H1 (cell line): ENCODE measurements at places on chromosomes 12 and 14.

DNA sequence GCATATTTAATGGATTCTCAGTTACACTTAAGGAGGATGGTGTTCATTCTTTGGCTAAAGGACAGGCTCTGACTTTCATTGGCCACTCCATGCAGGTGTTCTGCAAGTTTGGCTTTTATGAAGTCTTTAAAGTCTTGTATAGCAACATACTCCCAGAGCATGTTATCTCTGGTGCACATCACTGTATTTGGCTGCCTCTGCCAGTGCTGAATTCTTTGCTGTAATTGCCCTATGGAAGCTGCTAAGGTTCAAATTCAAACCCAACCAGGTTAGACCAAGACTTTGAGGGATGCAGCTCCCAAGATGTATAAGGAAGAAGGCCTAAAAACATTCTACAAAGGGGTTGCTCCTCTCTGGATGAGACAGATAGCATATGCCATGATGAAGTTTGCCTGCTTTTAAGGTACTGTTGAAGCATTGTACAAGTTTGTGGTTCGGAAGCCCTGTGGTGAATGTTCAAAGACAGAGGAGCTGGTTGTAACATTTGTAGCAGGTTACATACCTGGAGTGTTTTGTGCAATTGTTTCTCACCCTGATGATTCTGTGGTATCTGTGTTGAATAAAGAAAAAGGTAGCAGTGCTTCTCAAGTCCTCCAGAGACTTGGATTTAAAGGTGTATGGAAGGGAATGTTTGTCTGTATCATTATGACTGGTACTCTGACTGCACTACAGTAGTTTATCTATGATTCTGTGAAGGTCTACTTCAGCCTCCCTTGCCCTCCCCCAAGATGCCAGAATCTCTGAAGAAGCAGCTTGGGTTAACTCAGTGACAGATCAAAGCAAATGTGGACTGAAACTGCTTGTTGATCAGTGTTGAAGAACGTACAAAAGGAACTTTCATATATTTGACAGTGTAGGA lies 19.4 kb downstream of the TMEM116 start:
- no peak for DNase-seq

- DNase-seq = no peak
Measured at GRCh38 chr14:35682802-35683201, 126.3 kb downstream of the RALGAPA1 start.

DNA sequence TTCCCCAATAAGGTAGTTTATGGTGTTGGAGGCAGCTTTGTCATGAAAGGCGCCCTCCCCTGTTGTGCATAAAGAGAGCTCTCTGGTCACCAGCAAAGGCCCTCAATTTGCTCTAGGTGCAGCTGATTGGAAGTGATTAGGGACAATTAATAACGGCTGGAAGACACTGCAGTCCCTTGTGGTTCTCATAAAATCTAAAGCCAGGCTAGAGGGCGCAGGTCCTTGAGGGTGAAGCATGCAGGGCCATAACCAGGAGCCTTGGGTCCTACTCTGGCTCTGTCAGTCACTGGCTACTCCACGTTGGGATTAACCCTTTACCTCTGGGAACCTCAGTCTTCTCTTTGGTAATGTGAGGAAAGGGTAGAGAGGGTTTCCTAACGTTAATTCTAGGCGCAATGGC lies 1.9 kb downstream of the DAAM1 start:
- DNase-seq = no peak

DNA sequence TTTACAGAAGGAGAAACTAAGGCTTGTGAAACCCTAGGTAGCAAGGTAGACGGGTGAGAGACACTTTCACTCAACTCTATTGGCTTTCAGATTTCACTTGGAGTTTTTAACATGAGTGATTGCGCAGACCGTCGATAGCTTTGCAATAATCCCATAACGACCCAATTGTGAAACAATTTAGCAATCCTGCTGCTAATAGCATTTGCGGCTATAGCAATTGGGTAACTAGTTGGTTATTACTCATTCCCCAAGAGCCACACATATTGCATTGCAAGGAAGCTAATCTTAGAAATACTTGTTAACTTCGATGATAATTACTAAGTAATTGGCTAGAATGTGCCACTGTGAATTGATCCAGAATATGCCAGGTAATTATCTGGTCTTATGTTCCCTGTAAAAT lies 159.9 kb upstream of the NOS1 start:
- no peak for DNase-seq

DNA sequence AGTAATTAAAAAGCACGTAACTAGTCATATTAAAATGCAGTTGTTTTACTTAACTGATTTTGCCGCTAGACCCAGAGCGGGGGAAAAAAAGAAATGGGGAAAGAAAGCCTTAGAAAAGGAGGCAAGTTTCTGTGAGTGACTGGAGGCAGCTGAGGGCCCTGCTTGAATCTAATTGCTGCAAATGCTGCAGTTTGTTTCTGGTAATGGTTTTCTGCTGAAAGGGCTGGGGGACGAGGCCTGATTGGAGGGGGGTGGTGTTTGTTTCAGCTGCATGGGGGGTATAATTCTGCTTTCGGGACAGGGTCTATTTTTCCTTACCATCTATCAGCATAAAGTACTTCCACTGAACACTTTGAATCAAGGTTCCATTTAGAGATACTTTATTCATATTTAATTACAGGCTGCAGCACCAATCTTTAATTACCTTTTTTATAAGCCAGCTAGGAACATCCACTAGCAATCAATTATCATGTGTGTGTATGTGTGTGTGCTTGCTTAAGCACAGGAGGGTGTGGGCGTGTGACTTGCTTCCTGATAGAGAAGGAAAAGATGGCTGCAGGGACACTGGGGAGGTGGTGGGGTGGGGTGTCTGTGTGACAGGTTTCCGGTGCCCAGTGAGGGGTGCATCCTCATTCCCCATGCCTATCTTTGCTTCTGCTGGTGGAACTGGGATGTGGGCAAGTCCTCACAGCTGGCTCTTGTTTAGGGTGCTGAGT lies 83.4 kb downstream of the ADCK1 start:
- DNase-seq = no peak

- DNase-seq = no peak
Measured at GRCh38 chr12:79615596-79616560, 74.9 kb downstream of the PAWR start.

GRCh38 chr14:88289996-88290395 lies 33.1 kb downstream of the KCNK10 start:
- DNase-seq = no peak

GRCh38 chr14:61113561-61114225 lies 132.6 kb downstream of the SLC38A6 start:
- DNase-seq = no peak

DNA sequence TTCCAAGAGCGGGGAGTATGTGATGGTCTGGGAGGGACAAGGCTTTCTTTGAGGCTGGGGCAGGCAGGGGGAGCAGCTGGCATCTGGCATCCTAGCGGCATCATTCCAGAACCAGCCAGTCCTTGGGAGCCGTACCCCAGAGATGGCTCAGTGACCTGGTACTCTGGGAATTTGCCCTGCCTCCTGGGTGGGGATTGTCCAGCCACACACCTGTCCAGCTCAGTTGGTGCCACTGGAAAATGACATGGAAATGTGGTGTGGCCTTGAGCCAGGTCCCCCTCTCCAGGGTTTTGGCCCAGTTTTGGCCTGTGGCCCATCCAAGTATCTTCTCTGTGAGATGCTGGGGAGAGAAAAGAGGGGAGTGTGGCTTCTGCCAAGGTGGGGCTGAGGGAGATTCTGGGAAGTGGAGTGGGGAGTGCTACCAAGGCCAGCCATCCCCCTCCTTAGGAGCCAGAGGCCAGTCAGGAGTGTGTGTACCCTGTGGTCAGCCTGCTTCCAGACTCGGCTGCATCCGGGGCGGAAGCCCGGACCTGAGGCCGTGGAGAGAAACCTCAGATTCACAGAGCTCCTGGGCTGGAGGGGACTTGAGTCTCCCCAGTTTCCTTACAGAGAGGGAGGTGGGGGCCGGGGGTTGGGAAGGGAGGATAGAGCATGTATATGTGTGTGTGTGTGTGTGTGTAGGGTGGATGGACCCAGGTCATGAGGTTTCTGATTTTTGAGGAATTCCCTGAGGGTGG lies 14.7 kb upstream of the KRT80 start:
- DNase-seq = no peak

DNA sequence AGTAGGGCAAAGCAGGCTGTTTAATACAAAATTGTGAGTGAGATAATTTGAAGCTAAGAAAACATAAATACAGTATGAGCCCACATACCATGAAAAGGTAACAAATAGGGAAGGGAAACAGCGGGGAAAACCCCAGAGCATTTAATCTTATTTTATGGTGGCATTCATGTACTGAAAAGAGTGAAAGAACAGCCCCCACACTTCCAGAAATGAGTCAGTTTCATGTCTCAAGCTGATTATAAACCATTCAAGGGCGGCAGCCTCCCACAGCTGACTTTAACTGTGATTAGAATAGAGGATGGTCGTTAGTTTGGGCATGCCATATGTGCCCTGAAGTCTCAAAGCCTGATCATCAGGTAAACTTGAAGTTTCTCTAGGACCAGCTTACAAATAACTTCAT lies 64.5 kb downstream of the FOXG1 start:
- no peak for DNase-seq

DNA sequence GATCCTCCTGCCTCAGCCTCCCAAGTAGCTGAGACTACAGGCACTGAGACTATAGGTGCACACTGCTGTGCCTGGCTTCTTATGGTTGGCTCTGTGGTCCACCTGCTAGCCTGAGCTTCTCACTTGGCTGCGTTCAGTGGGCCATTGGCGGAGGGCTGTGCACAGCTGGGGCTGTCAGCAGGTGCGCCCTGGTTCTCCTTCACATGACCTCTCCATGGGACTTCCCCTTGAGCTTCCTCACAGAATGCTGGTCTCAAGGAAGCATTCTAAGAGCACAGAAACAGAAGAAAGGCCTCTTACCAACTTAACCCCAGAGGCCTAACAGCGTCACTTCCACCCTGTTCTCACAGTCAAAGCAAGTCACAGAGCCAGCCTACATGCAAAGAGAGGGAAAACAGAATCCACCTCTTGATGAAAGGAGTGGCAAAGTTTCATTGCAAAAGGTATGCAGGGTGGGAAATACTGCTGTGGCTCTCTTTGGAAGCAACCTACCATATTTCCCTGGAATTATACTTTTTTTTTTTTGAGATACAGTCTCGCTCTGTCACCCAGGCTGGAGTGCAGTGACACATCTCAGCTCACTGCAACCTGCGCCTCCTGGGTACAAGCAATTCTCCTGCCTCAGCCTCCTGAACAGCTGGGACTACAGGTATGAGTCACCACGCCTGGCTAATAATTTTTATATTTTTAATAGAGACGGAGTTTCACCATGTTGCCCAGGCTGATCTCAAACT lies 9.3 kb downstream of the RILPL2 start:
- DNase-seq = no peak

DNA sequence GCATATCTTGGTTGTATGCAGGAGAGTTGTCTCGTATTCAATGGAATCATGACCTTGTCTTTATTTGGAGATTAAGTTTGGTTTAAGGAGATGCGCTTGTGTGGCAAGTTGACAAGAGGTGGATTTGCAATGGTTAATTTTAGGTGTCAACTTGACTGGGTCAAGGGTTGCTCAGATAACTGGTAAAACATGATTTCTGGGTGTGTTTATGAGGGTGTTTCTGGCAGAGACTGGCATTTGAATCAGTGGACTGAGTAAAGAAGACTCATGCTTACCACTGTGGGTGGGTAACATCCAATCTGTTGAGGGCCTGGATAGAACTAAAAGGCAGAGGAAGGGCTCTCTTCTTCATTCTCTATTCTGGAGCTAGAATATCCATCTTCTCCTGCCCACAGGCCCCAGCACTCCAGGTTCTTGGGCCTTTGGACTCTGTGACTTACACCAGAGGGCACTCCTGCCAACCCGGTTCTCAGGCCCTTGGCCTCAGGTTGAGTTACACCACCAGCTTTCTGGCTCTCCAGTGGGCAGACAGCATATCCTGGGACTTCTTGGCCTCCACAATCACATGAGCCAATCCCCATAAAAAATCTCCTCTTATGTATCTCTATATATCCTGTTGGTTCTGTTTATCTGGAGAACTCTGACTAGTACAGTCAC lies 141.5 kb upstream of the ARID2 start:
- no peak for DNase-seq

DNA sequence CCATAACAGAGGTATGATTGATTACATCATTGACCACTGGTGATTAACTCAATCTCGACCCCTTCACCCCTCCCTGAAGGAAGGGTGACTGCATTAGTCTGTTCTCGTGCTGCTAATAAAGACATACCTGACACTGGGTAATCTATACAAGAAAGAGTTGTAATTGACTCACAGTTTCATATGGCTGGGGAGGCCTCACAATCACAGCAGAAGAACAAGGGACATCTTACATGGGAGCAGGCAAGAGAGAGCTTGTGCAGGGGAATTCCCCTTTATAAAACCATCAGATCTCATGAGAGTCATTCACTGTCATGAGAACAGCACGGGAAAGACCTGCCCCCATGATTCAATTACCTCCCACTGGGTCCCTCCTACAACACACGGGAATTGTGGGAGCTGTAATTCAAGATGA lies 55.9 kb upstream of the TMCC3 start:
- no peak for DNase-seq

- DNase-seq = no peak
Measured at GRCh38 chr14:68734231-68734732, 58.6 kb downstream of the ZFP36L1 start.

DNA sequence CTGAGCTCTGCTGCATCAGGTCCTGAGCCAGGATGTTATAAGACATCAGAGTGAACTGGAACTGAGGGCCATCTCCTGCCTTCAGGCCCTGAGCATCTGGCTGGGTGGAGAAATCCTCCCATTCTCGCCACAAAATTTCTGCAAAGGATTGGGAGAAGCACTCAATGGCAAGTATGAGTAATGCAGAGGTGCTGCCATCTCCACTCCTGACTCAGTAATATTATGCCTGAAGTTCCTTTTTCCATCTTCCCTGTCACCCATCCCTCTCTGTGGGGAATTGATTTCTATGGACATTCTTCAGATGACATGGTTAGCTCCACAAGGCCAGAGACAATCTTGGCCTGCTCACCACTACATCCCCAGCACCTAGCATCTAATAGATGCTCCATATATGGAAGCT lies 4.7 kb downstream of the ANGEL1 start:
- DNase-seq = no peak

GRCh38 chr14:31855262-31855661 lies 221.8 kb upstream of the ARHGAP5 start:
- DNase-seq = no peak

GRCh38 chr14:70008284-70009262 lies 129.4 kb downstream of the SMOC1 start:
- DNase-seq = no peak

- no peak for DNase-seq
Measured at GRCh38 chr14:52053044-52053443, 15.8 kb downstream of the NID2 start.

GRCh38 chr14:96380735-96381134 lies 11.2 kb upstream of the AK7 start:
- no peak for DNase-seq

GRCh38 chr12:1491983-1492697 lies 102.2 kb downstream of the FBXL14 start:
- DNase-seq = no peak

DNA sequence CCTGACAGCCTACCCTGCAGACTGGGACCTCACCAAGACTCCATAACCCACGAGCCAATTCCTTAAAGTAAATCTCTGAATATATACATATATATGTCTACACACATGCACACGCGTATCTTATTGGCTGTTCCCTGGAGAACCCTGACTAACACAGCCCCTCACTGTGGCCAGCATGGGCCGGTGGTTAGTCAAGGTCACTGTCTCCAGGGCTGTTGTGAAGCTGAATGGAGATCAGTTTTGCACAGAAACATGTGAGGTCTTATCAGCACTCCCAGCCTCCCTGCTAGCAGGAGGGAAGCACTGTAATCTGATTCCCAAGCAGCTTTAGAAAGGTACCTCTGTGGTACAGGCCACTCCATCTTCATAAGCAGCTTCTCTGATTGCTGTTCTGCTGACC lies 46.6 kb upstream of the PLEKHG6 start:
- no peak for DNase-seq
